ENCODE measurements at places on chromosomes 1 and 21.

- DNase-seq = peak; percentile 92
Observed at GRCh38 chr1:110875216-110875731, 2.3 kb downstream of the CD53 start.

- DNase-seq = peak; percentile 25
Observed at GRCh38 chr1:9905010-9905409, 5.1 kb downstream of the CTNNBIP1 start.

GRCh38 chr1:200540281-200540680, 80.3 kb downstream of the KIF14 start:
- DNase-seq = no peak

DNA sequence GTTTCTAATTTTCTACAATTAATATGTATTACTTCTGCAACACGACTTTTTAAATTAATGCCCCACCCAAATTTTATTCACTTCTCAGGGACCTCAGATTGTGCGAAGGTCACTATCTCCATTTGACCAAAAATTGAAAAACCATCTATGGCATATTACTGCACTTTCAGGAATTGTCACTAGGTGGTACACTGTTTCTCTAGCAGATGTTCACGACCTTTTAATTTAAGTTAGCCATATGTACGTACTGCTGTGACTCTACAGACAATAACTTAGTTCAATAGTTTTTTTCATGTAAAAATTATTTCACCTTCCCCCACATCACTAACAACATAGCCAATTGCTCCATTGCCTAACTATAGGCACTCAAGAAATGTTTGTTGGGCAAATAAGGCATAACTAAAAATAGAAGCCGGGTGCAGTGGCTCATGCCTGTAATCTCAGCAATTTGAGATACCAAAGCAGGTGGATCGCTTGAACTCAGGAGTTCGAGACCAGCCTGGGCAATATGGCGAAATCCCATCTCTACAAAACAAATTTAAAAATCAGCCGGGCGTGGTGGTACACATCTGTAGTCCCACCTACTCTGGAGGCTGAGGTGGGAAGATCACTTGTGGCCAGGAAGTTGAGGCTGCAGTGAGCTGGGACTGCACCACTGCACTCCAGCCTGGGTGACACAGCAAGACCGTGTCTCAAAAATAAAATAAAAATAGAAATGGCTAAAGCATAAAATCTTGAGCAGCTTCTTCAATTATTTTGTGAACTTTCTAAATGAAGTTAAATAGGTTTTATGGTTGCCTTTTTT, 75.7 kb upstream of the PKN2 start:
- DNase-seq = peak; percentile 27

- no peak for DNase-seq
Observed at GRCh38 chr1:201335174-201335870, 42.2 kb downstream of the TNNT2 start.

GRCh38 chr1:213331631-213332175, 280.7 kb downstream of the RPS6KC1 start:
- DNase-seq = no peak

DNA sequence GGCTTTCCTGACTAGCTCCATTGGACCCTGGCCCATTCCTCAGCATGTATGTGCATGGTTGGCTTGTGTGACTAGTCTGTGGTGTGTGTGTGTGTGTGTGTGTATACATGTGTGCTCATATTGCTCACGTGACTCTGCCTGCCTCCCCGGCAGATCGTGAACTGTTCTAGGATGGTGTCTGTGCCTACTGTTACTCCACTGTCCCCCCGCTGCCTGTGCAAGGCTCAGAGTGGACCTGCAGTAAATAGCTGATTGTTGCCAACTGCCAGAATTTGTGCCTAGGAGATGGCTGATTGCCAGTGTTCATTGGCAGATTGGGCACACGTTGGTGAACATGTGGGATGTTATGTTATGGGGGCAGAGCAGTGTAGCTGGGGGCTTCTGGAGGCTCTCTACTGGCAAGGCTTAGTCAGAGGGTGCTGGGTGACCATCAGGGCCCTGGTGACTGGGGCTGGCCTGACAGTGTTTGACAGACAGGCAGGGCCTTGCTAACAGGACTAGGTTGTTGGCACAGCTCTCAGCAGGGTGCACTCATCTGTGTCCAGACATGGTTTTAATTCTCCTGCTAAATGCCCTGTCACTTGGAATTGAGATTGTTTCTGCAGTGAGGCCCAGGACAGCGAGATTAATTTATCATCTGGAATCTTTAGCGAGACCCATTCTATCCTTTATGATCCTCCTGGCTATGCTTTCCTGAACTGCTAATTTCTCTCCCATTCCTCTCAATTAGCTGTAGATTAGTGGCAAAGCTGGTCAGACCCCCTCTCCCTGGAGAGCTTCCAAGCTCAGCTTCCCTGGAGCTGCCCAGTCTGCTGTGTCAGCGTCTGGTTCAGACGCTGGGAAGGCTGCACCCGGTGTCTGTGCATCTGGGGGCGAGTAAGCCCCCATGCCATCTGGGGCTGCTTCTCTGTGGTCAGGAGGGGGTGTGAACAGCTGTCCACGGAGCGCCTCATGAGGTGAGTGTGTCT, 20.8 kb downstream of the SLC6A17 start:
- DNase-seq = no peak
